ENCODE measurements at places on chromosomes 7 and 10.
A peak's percentile ranks its signal among the peaks of the same experiment; 100 is the strongest.

DNA sequence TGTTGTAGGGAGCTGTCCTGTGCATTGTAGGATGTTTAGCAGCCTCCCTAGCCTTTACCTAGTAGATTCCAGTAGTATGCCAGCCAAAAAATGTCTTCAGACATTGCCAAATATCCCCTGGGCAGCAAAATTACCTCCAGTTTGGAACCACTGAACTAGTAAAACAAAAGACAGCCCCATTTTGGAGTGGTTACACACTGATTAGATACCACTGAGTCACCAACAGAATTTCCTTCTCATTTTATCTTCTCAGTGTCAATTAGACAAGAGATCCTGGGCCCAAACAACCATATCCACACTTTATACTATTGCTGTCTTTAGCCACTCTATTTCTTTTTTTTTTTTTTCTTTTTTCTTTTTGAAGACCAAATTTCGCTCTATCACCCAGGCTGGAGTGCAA lies 3.5 kb upstream of the CCDC6 start:
- no peak for DNase-seq

DNA sequence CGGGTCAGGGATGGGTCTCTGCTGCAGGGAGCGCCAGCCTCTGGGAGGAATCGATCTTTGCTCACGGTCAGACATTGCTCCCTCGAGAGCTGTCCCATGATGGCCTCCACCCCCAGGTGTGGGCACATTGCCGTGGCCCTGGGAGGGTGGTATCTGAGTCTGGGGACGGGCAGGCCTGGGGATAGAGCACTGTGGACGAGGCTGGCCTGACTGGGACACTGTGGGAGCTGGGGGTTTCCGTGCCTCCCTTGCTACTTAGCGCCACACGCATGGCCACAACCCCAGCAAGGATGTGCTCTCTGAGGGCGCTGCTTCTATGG lies 55.7 kb downstream of the JAKMIP3 start:
- DNase-seq, result no peak

DNA sequence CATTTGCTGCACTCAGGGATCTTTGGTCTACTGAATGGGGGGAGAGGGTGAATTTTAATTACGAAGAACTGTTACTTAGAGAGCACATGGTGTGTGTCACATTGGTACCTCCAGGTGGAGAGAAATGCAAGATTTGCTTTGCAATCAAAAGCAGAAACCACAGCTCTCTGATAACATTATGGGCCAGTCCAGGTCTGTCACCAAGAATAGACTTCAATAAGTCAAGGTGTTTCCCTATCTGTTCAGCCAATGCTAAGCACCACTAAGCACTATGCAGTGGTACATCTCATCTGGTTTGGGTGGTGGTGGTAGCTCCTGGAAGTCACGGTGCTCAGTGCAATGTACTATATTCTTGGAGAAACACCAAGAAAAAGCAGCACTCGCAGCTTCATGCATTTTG lies 119.6 kb upstream of the AFAP1L2 start:
- no peak for DNase-seq

DNA sequence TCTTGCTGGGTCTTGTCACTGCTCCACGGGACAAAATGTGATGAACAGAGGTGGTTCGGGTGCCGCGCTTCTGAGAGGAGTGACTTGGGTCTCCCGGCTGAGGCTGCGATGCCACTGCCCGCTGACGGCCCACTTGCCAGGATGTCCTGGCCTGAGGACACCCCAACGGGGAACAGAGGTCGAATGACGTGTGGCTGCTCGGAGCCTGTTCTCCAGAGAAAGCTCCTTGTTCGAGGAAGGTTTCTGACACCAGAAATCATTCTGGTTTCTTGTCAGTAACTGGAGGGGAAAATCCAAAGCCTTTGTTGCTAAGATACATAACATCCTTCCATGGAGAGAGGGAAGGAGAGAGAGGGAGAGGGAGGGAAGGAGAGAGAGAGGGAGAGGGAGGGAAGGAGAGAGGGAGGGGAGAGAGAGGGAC lies 236.4 kb downstream of the WDR37 start:
- DNase-seq, result no peak

DNA sequence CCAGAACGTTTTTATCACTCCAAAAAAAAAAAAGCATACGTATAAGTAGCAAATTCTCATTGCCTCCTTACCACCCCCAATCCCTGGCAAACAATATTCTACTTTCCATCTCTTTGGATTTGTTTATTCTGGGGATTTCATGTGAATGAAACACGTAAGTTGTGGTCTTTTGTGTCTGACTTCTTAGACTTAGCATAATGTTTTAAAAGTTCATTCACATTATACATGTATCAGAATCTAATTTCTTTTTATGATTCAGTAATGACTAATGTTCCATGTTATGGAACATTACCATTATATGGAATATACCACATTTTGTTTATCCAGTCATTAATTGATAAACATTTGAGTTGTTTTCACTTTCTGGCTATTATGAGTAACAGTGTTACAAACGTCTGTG lies 12.5 kb upstream of the KLHL7 start:
- DNase-seq, result no peak

- DNase-seq, result no peak
These were observed 24.7 kb downstream of the EN2 start for GRCh38 chr7:155482511-155483183.

- no peak for DNase-seq
These were observed 111.1 kb upstream of the GLI3 start for GRCh38 chr7:42348071-42348470.

- DNase-seq, result no peak
These were observed 22.8 kb upstream of the ITGB8 start for GRCh38 chr7:20307901-20308300.

GRCh38 chr10:50592961-50593418 lies 30.8 kb downstream of the SGMS1 start:
- DNase-seq, result no peak

GRCh38 chr7:43508461-43508860 lies 74.4 kb upstream of the STK17A start:
- DNase-seq, result no peak

DNA sequence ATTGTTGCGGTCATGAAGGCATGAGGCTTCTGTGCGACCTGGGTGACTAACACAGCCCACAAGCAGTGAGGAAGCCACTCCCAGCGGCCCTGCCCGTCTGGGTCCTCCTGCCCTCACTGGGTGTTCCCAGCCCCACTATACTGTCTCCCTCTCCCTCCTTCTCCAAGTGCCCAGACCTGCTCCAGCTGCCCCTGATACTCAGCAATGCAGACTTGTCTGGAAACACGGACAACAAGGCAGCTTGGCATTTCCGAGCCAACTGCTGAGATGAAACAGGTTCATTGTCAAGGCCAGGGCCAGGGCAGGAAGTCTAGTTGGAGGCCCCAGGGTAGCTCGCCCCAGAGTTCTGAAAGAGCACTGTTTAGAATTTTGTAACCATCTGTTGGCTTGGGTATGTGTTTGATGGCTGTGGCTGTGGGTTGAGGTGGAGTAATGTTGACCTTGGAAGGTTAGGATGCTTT lies 95.7 kb downstream of the RBM20 start:
- DNase-seq, result peak; percentile 28

GRCh38 chr10:29055101-29055500 lies 233.8 kb upstream of the LYZL1 start:
- no peak for DNase-seq

DNA sequence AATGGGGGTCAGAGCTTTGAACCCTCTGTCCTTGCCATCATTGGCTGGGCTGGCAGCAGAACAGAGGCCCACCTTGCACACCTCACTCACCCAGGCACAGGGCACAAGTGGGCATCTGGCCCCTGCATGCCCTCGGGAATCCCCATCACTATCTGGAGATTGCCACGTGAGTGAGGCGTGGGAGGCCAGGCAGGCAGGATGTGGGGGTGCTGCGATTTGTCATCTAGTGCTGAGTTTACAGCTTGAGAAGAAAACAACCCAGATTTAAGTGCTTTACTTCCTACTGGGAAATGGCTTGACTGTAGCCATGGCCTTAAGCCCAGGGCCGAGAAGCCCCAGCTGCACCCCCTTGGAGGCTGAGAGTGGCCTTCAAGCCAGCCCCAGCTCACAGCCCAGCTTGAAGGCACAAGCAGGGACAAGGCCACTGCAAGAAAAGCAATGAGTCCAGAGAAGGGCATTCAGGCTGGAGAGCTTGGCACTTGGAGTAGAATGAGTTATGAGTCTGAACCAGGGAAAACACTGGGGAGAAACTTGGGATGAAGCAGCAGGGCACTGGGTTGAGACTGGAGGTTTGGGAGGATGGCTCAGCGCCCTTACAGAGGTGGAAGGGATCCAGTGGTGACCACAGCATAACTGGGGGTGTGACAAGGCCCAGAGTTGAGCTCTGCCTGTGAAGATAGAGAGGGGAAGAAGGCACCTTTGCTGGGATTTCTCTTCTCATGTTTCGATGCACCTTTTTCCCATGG lies 123.0 kb downstream of the CXCL12 start:
- no peak for DNase-seq

- no peak for DNase-seq
These were observed 155.7 kb downstream of the PLXNA4 start for GRCh38 chr7:132420527-132420926.

DNA sequence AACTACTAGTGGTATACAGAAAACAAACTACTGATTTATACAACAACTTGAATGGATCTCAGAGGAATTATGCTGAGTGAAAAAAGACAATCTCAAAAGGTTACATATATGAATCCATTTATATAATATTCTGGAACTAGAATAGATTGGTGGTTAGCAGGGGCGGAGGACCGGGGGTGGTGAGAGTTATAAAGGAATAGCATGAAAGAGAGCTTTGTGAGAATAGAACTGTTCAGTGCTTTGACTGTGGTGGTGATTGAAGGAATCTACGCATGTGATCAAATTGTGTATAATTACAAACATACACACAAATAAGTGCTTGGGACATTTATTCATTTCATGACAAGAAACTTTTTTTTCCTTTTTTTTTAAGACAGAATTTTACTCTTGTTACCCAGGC lies 19.6 kb downstream of the RAB19 start:
- no peak for DNase-seq

GRCh38 chr7:45149606-45150005 lies 8.0 kb upstream of the RAMP3 start:
- DNase-seq, result no peak

- DNase-seq, result peak; percentile 39
These were observed 14.7 kb upstream of the LRRN3 start for GRCh38 chr7:111076205-111076604.

DNA sequence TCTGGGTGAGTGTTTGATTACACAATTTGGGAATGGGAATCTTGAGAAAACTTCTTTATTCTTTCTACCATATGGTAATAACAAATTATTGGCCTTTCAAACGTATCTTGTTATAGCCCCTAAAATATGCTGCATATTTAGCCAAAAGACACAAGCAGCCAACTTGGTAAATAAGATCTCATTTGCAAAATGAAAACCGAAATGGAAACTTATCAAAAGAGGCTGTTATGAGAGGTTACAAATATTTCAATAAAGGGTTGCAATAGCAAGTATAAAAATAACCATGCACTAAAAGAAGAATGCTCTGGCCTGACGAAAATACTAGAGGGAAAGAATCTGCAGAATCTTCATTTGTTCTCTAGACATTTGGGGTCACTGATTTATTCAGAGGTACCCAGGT lies 259.5 kb upstream of the LRRN3 start:
- no peak for DNase-seq

GRCh38 chr7:19110026-19110730 lies 7.3 kb downstream of the TWIST1 start:
- no peak for DNase-seq

- no peak for DNase-seq
These were observed 560.2 kb downstream of the KCNMA1 start for GRCh38 chr10:77077316-77077945.

DNA sequence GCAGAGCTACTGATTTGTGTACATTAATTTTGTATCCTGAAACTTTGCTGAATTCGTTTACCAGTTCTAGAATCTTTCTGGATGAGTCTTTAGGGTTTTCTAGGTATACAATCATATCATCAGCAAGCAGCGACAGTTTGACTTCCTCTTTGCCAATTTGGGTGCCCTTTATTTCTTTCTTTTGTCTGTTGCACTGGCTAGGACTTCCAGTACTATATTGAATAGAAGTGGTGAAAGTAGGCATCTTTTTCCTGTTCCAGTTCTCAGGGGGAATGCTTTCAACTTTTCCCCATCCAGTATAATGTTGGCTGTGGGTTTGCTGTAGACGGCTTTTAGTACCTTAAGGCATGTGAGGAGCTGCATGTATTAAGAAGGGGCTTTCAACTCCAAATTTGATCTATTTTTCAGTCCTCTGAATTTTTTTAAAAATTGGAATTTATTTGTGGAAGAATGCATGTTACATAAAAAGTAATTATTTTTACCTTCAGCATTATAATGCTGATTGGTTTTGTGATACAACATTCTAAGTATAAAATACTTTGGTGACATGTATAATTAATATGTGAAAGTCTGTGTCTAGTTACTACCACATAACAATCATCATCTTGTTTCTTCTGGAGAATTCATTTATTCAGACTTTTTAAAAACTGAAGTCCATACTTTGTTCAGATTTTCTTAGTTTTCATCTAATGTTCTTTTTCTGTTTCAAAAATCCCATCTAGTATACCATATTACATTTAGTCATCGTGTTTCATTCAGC lies 49.6 kb downstream of the CPED1 start:
- DNase-seq, result no peak

DNA sequence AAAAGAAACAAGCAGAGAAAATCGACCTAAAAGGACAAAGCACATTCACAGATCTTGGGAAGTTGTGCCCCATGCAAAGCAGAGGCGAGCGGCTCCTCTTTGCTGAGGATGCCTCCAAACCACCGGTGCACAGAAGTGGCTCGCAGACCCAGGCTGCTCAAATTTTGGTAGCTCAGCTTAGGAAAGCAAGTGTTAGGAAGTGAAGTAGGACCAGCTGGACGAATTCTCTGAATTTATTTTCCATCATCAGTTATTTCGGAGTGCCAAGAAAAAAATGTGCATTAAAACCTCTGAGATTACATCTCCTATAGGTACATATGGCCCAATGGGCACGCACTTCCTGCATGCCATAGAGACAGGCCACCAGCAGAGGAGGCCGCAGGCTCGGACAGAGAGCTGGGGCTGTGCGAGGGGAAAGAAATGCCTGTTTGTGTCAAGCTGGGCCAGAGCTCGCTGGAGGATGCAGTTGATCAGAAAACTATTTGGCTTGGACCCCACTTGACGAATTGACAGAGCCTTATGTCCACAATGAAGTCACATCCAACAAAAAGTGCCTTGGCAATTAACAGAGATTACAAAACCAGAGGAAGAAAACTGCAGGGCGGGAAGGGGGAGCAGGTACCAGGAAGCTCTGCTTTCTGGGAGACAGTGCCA lies 122.3 kb upstream of the LYZL2 start:
- DNase-seq, result peak; percentile 80

DNA sequence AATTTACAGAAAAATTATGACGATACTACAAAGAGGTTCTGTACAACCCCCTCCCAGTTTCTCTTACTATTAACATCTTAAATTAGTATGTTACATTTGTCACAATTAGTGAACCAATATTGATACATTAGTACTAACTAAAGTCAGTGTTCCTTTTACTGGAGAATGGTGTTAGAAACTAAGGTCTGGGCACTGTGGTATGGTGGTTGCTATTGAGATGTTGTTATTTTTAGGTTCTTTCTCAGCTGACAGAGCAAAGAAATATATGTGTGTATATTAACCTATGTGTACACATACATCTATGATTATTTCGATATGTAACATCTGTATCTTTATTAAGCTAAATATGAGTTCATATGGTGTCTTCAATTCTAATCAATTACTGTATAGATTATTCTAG lies 11.7 kb upstream of the CFTR start:
- no peak for DNase-seq

GRCh38 chr7:130458257-130458656 lies 17.4 kb upstream of the CEP41 start:
- no peak for DNase-seq
